ENCODE measurements at places on chromosomes 4 and X. TPM values are rescaled to one million over a fixed set of nuclear protein-coding genes. Genes with fewer than 3 reads are reported as not detected.

DNA sequence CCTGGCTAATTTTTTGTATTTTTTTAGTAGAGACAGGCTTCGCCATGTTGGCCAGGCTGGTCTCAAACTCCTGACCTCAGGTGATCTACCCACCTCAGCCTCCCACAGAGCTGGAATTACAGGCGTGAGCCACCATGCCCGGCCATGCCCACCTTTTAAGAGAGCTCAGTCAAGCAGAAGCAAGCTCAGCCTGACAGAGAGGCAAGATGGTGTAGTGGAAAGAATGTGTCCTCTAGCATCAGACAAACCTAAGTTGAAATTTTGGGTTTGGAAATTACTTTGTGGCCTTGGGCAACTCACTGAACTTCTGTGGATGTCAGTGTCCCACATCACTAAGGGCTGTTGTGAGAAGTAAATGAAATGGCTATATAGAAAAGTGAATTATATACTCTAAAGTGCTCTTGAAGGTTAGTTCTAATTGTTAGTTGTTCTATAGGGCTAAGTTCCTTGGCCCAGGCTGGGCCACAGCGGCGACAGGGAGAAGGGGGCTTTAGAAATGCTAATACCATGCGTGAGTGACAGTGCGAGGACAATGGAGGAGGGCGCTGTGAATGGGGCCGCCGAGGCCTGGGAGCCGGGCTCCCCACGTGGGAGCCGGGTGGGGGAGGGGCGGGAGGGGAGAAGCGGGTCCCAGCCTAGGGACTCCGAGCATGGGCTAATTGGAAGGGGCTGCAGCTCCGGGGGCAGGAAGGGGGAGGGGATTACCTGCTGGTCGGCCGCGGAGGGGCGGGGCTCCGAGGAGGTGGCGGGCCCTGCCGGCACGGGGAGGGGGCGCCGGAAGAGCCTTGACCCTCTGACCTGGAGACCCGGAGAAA is 15.6 kb downstream of the PJA1 start:
- no peak overlapping the region for H3K27ac ChIP-seq
- H3K4me3 ChIP-seq, result no peak overlapping the region
- H3K36me3 ChIP-seq, result no peaks in the 10 kb centered on the region
- DNase-seq, result no peak

- H3K4me1 ChIP-seq, result no peaks in the 10 kb centered on the region
- DNase-seq, result no peak
- no peak overlapping the region for H3K27ac ChIP-seq
- no peak overlapping the region for H3K4me3 ChIP-seq
- no peaks in the 10 kb centered on the region for H3K36me3 ChIP-seq
These were observed 220.2 kb downstream of the SOWAHB start for GRCh38 chr4:76677571-76678326.

CYSLTR1 gene
- 7.2 TPM for total RNA-seq

GRCh38 chr4:137083571-137084135 is 448.6 kb downstream of the PCDH18 start:
- no peak overlapping the region for H3K4me3 ChIP-seq
- no peaks in the 10 kb centered on the region for H3K36me3 ChIP-seq
- H3K4me1 ChIP-seq, result no peaks in the 10 kb centered on the region
- no peak overlapping the region for H3K27ac ChIP-seq
- H3K27me3 ChIP-seq, result no peaks in the 10 kb centered on the region

GRCh38 chrX:39398963-39399261 is 597.7 kb downstream of the MID1IP1 start:
- H3K4me3 ChIP-seq, result no peak overlapping the region
- no peaks in the 10 kb centered on the region for H3K4me1 ChIP-seq
- no peak overlapping the region for H3K27ac ChIP-seq
- no peaks in the 10 kb centered on the region for H3K27me3 ChIP-seq
- DNase-seq, result no peak
